ENCODE measurements at places on chromosomes 1 and 21.

- no peak for DNase-seq
These were observed 438.3 kb downstream of the CAMTA1 start for GRCh38 chr1:7223334-7224080.

GRCh38 chr1:26302733-26303405, 3.6 kb downstream of the UBXN11 start:
- DNase-seq: no peak

- peak; percentile 70 for DNase-seq
These were observed 34.1 kb downstream of the ACOT7 start for GRCh38 chr1:6359216-6360116.

GRCh38 chr1:227883073-227883520, 64.6 kb downstream of the WNT9A start:
- DNase-seq: peak; percentile 2

- DNase-seq: peak; percentile 80
These were observed at the start of gene GPR137B for GRCh38 chr1:236142253-236143103. Gene GPR137B, plus strand, starts transcription at chr1:236142539. Its CDS starts 84 bp downstream, at chr1:236142623.

GRCh38 chr1:154171880-154172279, 17.0 kb upstream of the NUP210L start:
- DNase-seq: no peak

DNA sequence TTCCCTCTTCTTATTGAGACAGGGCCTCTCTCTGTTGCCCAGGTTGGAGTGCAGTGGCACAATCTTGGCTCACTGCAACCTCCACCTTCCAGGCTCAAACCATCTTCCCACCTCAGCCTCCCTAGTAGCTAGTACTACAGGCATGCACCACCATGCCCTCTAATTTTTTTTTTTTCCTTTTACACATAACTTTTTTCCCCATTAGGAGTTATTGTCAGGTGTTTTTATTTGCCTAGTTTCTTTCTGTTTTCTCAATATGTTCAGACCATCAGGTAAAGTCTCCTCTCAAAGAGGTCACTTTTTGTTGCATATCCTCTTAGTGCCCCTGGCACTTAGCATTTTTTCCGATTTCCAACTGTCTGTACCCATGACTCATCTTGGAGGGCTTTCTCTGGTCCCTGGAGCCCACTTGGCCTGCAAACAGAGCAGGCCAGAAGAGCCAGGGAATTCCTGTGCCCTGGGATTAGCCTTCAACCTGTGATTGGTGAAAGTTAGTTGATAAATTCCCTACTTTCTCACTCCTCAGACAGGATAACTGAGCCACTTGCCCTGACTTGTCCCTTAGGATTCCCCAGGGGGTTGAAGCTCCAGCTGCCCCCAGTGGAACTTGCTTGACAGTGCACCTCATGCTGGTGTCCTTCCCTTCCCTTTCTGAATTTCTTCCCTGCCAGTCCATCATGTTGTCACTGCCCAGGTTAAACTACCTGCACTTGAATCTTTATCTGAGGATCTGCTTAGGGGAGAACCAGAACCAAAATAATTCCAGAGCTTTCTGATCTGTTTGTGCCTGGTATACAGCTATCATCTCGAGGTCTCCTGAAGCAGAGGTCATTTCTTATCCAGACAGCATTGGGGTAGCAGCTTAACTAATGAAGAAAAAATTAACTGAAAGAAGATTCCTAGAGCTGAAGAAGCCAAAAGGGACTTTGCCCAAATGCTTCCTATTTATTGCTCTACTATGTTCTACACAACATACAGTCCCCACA, 2.4 kb downstream of the NTPCR start:
- peak; percentile 58 for DNase-seq

DNA sequence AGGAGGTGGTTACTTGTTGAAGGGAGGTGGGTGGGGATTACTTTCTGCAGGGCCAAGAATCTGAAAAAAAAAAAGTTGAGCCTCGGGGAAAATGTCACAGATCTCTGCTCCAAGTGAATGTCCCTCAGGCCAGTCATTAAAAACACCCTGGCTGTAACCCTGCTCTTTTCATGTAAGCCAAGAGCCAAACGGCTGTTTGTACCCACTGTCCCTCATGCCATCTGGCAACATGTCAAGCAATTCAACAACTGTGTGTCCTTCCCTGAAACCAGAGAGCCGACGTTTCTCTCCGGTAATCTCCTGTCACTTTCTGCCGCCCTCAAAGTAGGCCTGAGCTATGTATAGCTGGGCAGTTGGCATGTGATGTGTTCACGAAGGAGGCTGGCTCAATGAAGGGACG, 14.7 kb downstream of the CASQ2 start:
- DNase-seq: no peak

DNA sequence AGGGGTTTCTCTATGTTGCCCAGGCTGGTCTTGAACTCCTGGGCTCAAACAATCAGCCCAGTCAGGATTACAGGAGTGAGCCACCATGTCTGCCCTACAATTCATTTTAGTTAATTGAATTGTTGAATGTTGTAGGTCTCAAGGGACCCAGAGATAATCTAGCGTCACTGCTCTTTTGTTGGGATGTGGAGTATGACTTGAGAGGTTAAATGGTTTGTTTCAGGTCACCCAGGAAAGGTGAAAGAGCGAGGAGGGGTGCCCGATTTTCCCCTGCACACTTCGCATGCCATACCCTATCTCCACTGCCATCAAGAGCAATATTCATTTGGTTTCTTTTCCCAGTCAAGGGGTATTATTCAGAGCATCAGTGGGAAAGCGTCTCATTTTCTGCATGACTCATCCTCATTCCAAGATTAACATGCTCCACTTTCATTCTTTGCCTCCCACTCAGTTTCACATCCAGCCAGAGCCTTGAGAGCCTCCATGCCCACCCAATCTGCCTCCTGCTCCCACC, 13.1 kb upstream of the SLC30A1 start:
- DNase-seq: no peak

DNA sequence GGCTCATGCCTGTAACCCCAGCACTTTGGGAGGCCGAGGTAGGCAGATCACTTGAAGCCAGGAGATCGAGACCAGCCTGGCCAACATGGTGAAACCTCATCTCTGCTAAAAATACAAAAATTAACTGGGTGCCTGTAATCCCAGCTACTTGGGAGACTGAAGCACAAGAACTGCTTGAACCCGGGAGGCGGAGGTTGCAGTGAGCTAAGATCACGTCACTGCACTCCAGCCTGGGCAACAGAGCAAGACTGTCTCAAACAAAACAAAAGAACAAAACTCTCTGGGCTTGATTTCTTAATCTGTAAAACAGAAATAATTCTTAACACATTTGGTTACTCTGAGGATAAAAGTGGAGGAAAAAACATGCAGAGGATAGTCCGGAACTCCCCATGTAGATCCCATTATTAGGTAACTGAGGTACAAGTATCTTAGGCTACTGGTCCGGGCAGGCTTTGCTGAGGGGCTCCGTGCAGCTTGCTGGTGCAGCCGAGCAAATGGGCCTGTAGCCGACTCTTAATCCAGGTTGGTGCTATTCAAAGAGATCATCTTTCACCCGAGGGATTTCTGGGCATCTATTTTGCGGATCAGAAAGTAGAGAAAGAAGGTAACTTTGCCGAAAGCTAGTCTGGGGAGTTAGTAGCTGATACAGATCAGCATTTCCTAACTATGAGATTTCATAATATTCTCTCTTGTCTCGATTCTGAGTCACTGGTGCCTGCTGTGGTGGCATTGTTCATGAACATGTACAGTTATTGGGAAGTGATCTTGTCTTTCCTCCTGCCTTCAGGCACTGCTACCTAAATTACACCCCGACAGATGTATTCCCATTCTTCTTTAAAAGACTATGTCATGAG, 56.8 kb downstream of the NFIA start:
- DNase-seq: no peak

DNA sequence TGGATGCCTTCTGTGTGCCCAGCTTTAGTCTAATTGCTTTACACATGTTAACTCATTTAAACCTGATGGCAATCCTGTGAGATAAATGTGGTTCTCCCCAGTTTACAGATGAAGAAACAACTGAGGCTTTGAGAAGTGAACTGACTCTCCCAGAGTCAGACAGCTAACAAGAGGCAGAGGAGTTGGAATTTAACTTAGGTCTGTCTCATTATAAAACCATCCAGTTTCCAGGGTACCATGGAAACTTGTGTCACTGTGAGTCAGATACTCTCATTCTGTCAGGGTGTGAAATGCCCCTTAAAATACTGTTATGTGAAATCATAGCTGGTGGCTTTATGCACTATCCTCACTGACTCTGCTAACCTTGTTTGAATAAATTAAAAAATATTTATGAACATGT, 206.6 kb downstream of the PBX1 start:
- DNase-seq: no peak

DNA sequence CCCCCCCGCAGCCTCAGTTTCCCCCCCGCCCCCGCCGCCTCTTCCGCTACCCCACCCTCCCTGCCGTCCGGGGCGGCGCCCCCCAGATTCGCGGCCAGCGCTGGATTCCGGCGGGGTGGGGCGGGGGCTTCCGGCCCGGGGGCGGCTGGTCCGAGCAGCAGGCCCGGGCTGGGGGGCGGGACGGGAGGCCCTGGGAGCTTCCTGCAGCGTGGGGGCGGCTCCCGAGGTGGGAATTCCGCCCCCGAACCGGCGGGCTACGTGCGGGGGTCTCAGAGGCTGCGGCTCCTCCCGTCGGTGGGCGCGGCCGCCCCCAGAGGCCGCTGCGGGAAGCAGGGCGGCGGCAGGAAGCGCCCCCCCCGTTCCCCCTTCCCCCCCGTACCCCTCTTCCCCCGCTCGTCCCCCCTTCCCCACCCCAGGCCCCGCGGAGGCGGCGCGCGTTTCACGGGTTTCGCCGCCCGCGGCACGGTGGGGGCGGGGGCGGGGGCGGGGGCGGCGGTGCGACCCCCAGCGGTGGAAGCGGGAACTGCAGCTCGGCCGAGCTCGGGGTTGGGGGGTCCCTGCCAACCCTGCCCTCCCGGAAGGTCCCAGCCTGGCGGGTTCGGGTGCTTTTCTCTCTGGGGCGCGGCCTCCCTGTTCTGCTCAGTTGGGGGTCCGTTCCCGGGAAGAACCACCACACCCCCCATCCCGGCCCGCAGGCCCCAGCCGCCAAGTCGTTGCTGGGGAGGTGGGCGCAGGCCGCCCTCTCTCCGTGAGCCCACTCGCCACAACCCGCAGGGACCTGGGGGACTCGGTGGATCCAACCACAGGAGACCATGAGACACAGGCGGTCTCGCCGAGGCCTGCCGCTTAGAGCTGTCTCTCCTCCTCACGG, 76.3 kb downstream of the MORN1 start:
- peak; percentile 63 for DNase-seq

GRCh38 chr1:19720973-19721372, 56.3 kb downstream of the HTR6 start:
- no peak for DNase-seq

- peak; percentile 12 for DNase-seq
These were observed at the start of gene ELAPOR1 for GRCh38 chr1:109113590-109114341. Gene ELAPOR1, plus strand, starts transcription at chr1:109114115. Its CDS starts 69 bp downstream, at chr1:109114184.

DNA sequence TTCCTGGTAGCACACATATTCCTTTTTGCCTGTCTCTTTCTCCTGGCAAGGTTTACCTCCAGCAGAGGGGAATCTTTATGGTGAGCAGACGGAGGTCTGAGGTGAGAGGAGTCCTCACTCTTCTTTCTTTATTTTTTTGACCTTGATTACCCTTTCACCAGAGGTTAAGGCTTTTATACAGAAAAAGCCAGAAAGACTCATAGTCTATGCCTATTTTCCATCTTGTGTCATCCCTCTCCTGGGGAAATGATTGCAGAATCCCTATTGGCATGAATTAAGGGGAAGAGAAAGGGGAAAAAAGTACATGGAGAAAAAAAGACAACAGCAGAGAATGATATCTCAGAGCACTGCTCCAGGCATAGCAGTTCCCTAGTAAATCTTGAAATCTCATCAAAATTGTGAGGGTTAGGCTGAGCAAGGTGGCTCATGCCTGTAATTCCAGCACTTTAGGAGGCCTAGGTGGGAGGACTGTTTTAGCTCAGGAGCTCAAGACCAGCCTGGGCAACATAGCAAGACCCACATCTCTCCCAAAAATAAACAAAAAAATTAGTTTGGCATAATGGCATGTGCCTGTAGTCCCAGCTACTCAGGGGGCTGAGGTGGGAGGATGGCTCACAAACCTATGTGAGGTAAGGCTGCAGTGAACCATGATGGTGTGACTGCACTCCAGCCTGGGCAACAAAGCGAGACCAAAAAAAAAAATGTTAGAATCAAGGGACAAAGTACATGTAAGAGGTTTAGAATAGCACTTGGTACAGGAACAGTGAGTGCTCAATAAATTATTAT, 1.2 kb upstream of the XPR1 start:
- no peak for DNase-seq

- no peak for DNase-seq
These were observed 4.5 kb downstream of the CDKN2C start for GRCh38 chr1:50974618-50974935.
